Activated naive CD8-positive, alpha-beta T cell treated with anti-CD3 and anti-CD28 coated beads, Interleukin-2, amount 10 ng/mL, durations not matched to agents 7 days and 5 days (primary cell): ENCODE measurements at places on chromosomes 4 and X. TPM values are rescaled to one million over a fixed set of nuclear protein-coding genes. Genes with fewer than 3 reads are reported as not detected.

- H3K27ac ChIP-seq, result no peak overlapping the region
- H3K4me1 ChIP-seq, result no peaks in the 10 kb centered on the region
- H3K36me3 ChIP-seq, result peaks cover 32% of the 10 kb centered on the region
- no peaks in the 10 kb centered on the region for H3K27me3 ChIP-seq
These were observed 69.0 kb downstream of the MRPL1 start for GRCh38 chr4:77931452-77932135.

CACNA1F gene
- 2.2 TPM for total RNA-seq

GRCh38 chrX:33133320-33133719 lies 78.0 kb downstream of the DMD start:
- no peaks in the 10 kb centered on the region for H3K36me3 ChIP-seq
- H3K4me3 ChIP-seq, result no peak overlapping the region
- H3K4me1 ChIP-seq, result no peaks in the 10 kb centered on the region
- no peak for DNase-seq
- no peak overlapping the region for H3K27ac ChIP-seq

CENPI gene
- total RNA-seq, result 21.4 TPM

TMEM144 gene
- total RNA-seq, result 0.54 TPM

GPRASP3 gene
- total RNA-seq, result 2.0 TPM

GRCh38 chr4:77629885-77630284 lies 24.3 kb downstream of the CXCL13 start:
- H3K36me3 ChIP-seq, result no peaks in the 10 kb centered on the region
- H3K4me1 ChIP-seq, result peaks cover 6% of the 10 kb centered on the region

DNA sequence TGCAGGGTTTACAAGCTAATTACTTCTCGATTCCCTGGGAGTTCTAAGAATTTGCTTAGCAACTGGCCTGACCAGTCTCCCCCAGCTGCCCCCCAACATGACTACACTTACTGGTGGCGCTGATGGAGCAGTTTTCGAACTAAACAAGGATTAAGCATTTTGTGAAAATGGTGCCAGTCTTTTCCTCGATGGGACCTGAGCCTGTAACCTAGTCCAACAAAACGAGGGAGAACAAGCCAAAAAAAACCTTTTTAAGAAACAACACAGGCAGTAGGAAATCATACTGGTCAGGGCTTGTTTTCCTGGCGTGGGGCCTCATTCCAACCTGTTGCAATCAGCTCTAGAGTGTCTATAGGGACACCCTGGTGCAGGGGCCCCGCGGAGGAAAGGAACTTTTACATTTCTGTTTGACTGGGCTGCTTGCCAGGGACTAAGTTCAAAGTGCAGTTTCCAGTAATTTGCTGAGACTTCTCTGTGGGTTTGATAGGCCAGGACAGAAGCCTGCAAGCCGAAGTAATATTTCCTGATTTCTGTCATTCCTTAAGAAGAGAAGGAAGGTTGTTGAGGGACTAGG lies 158.7 kb downstream of the SPRY1 start:
- H3K4me1 ChIP-seq, result peaks cover 24% of the 10 kb centered on the region
- H3K27me3 ChIP-seq, result peaks cover 3% of the 10 kb centered on the region
- DNase-seq, result no peak
- peaks cover 8% of the 10 kb centered on the region for H3K36me3 ChIP-seq

TXK gene
- 66.8 TPM for total RNA-seq

- no peaks in the 10 kb centered on the region for H3K36me3 ChIP-seq
- no peak for DNase-seq
- H3K27ac ChIP-seq, result no peak overlapping the region
These were observed 208.6 kb upstream of the TECRL start for GRCh38 chr4:64617800-64618199.

GRCh38 chrX:72676465-72676864 lies 37.6 kb downstream of the PHKA1 start:
- no peak for DNase-seq
- H3K27me3 ChIP-seq, result no peaks in the 10 kb centered on the region
- H3K36me3 ChIP-seq, result peaks cover 3% of the 10 kb centered on the region
- no peak overlapping the region for H3K4me3 ChIP-seq
- H3K27ac ChIP-seq, result no peak overlapping the region

ADH1B gene
- not detected for total RNA-seq

GRCh38 chrX:71056867-71057266 lies 11.3 kb downstream of the SNX12 start:
- peaks cover 32% of the 10 kb centered on the region for H3K4me1 ChIP-seq
- peaks cover 22% of the 10 kb centered on the region for H3K36me3 ChIP-seq
- H3K27me3 ChIP-seq, result no peaks in the 10 kb centered on the region
- no peak overlapping the region for H3K4me3 ChIP-seq
- DNase-seq, result no peak

SSX3 gene
- not detected for total RNA-seq

GRCh38 chr4:180086480-180087190 lies 2156.6 kb upstream of the TENM3 start:
- H3K36me3 ChIP-seq, result no peaks in the 10 kb centered on the region
- H3K4me3 ChIP-seq, result no peak overlapping the region
- no peaks in the 10 kb centered on the region for H3K4me1 ChIP-seq
- DNase-seq, result no peak
- no peak overlapping the region for H3K27ac ChIP-seq

GRCh38 chr4:4216648-4217047 lies 10.1 kb downstream of the OTOP1 start:
- H3K4me3 ChIP-seq, result no peak overlapping the region
- peaks cover 24% of the 10 kb centered on the region for H3K27me3 ChIP-seq
- DNase-seq, result no peak
- no peaks in the 10 kb centered on the region for H3K4me1 ChIP-seq
